ENCODE measurements at places on chromosomes 7 and 10.

- no peak for DNase-seq
Measured at GRCh38 chr10:97207131-97207530, 21.4 kb upstream of the SLIT1 start.

DNA sequence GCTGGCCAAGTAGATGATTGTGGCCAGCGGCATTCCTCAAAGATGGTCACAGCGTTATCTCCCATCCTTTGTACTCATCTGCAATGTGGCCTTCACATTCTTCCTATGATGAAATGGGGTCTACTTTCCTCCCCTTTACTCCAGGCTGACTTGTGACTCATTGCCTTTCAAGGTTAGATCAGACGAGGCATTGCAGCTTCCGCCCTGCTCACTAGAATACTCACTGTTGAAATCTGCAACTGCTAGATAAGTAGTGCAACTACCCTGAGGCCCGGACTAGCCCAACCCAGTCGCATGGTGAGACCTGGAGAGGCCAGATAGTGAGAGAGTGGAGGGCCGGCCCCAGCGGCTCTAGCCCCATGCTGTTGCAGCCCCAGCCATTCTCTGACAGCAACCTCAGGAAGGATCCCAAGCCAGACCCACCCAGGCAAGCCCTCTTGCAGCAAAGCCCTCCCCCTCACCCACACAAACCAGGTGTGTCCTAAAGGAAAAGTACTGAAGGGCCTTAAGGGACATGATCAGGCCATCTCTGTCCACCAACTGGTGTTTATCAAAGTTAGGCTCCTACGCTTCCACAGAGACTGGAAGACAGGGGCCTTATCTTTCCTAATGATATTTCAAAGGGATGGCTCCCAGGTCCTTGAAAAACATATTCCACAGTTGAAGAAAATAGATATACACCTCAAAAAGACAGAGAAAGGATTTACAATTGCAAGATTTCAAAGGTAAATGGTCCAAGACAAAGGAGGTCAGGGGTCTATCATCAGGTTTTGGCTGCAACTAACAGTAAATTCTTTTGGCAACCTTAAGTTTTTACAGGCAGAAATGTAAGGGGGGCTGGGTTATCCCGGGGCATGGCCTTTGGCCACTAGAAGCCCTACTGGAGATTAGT lies 107.2 kb upstream of the TRIM24 start:
- DNase-seq = no peak

DNA sequence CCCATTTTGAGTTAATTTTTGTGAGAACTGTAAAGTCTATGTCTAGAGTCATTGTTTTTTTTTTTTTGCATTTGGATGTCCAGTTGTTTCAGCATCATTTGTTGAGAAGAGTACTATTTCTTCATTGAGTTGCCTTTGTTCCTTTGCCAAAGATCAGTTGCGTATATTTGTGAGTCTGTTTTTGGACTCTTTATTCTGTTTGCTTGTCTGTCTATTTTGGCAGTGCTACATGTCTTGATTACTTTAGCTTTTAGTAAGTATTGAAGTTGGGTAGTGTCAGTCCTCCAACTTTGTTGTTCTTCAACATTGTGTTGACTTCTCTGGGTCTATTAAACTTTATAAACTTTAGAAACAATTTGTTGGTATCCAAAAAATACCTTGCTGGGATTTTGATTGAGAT lies 31.6 kb downstream of the CCDC7 start:
- no peak for DNase-seq

- no peak for DNase-seq
Measured at GRCh38 chr10:17765602-17766001, 13.6 kb downstream of the TMEM236 start.

DNA sequence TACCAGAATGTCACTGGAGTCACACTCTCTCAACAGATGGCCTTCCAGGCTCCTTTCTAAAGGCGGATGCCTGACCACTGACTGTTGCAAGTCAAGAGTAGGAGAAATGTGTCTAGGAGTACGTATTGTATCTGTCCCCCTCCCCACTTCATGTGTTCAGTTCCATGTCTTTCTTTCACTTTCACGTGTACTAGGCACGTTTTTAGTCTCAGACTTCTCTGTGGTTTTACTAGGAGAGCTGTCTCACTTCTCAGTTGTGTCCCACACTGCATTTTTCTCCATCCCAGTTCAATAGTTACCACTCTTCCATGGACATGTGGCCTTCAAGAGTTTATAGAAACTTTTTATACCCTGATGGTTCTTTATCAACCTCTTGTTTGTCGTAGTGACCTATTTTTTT lies 893.0 kb downstream of the NRG3 start:
- DNase-seq = no peak

DNA sequence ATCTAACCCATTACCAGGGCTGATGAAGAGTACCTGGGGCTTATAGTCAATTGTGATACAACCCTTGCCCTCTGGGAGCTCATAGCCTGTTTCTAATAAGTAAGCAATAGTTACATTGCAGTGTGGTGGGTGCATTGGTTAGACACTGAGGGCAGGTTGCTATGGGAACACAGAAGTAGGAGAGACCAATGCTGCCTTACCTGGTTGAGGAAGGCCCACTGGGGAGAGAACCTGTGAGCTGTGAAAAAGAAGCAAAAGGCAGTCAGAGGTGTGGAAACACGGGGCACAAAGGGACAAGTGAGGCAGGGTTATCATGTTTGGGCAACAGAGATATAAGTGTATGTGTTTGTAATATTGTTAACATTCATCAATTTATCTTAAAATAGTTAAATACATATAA lies 51.9 kb downstream of the WDFY4 start:
- no peak for DNase-seq

GRCh38 chr10:77332256-77332655 lies 305.4 kb downstream of the KCNMA1 start:
- DNase-seq = no peak

GRCh38 chr10:114800361-114800760 lies 21.2 kb upstream of the FHIP2A start:
- DNase-seq = no peak

- no peak for DNase-seq
Measured at GRCh38 chr10:76116523-76116922, 685.1 kb downstream of the LRMDA start.

- no peak for DNase-seq
Measured at GRCh38 chr7:44539669-44540506, 1.2 kb downstream of the NPC1L1 start.

- DNase-seq = no peak
Measured at GRCh38 chr7:39936761-39937160, 13.3 kb upstream of the CDK13 start.

GRCh38 chr10:44569193-44570091 lies 184.5 kb upstream of the CXCL12 start:
- peak; percentile 52 for DNase-seq

DNA sequence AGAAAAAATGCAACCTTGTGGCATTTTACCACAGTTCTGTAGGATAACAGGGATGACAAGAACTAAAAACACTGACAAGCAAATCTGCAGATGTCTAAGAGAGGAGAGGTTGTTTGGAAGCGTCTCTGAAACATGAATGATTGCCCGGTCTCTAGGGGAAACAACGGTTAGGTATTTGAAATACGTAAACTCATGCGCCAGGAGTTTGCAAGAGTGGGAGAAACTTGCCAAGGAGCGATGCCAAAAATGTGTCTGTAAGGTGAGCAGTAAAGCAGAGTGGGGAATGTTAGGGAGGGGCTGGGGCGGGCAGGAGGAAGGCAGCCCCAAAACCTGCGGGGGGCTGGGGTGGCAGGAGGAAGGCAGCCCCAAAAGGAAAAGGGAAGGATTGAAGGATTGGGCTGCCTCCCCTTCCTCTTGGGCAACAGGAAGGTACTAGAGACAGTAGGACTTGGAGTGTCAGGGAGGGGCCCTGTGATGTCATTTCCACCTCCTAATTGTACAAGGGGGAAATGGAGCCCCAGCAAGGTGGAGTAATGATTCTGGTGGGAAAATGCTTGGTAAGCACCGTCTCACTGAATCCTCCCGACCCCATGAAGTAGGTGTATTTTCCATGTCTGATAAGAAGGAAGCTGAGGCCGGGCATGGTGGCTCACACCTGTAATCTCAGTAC lies 33.2 kb upstream of the PLEKHA1 start:
- no peak for DNase-seq

- DNase-seq = no peak
Measured at GRCh38 chr10:71846816-71847215, 4.2 kb downstream of the PSAP start.

DNA sequence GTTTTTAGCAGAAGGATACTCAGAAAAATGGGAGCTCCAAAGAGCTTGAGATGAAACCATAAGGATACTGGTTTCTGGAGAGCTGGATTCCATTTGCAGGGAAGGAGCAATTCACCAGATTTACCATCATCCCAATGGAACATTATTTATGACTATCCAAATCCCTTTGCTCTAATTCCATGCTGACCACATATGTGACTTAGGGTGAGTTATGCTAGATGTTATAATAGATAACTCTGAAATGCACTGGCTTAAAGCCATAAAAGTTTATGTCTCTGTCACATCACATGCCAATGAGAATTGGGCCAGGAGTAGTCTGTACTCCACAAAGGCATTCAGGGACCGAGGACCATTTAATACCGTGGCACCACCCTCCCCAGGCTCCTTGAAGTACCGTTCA lies 185.2 kb downstream of the SKIDA1 start:
- no peak for DNase-seq

DNA sequence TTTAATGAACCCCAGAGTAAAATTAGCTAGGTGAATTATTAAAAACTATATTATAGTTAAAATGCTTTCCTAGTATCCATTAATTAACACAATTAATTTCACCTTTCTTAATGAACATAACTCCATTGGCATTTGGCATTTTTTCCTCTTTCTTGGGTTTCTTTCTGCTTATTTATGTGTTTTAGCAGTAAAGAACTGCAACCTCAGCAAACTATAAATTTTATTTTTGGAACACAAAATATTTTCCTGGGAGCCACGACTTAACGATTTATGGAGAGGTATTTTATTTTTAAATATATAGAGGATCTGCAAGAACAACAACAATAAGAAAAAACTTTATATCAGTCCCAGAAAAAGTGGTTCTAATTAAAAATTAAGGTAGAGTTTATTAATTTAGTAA lies 447.4 kb upstream of the ETV1 start:
- no peak for DNase-seq

DNA sequence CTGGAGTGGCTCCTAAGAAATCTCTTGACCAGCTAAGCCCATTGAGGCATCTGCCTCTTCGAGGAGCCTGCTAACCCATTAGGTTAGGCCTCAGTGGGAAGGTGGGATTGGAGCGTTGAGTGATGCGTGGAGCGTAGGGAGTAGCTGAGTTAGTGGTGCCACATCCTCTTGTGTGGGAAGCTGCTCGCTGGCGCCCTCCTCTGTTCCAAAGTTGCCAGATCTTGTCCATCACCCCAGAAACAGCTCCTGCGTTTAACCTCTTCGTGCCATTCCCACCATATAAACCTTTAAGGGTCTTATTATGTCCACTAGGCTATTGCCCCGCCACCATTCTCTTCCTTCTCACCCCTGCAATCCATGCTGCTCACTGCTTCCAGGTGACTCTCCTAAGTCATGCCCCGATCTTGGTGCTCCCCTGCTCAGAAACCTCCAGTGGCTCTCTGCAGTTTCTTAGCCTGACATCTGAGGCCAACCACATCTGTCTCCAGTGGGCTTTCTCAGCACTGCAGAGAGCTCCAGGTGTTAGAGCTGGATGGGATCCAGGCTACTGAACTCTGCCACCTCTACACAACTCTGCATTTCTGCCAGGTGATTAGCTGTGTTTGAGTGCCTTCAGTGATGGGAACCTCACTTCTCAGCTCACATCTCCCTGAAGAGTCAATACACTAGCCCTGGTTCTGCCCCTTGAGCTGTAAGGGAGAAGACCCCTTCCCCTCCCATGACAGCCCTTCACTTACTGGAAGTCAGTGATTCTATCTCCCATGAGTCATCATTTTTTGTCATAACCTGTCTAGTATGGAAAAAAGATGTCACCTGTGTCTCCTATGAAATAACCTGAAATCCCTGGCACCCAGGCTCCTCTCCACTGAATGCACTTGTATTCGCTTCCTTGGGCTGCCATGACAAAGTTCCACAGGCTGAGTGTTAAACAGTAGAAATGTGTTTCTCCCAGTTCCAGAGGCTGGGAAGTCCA lies 65.0 kb upstream of the FGFR2 start:
- DNase-seq = no peak

DNA sequence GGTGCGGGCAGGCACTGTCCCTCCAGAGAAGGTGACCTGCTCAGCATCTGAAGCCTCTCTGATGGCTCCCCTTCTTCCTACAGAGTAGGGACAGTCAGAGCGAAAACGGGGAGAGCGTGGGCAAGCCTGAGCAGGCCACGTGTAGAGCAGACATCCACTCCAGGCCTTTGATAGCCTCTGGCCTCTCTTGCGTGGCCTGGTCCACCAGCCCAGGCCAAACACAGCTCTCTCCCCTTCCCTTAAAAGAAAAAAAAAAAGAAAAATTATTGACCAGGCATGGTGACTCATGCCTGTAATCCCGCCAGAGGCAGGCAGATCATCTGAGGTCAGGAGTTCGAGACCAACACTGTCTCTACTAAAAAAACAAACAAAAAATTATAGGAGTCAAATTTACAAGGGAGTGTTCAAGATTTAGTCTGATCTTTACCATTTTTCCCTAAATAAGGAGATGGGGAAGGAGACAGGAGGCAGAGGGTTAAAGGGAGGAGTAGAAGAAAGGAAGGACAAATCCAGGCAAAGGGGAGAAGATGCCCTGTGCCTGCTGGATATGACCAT lies 84.8 kb downstream of the PLXNA4 start:
- DNase-seq = no peak

DNA sequence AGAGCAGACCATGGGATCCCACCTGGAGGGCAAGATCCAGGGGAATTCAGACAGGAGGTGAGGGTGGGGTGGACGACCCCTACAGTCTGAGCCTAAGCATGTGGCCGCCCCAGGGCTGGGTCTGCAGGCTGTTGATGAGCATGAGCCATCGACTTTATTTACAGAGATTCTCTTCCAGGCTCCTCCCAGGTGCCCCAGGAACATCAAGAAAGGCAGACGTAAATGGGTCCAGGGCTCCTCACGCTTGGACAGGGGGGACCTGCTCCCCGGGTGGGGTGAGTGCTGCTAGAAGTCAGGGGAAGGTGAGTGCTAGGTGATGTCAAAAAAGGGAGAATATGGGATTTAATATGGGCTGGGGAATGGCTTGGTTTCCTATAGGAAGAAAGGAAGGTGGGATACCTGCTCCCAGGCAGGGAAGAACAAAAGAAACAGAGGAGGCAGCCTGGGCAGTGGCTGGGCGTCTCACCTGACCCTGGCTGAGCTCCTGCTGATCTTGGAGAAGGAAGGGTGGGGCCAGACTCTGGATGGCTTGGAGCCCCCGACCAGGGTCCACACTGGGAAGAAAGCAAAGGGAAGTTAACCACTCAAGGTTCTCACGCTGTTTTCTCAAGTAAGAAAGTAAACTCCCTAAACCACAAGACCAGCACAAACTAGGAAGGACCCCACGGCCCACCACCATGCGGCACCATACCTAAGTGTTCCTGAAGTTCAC lies 162.1 kb upstream of the SHH start:
- no peak for DNase-seq
